ENCODE measurements at places on chromosomes 4 and X.
A peak's percentile ranks its signal among the peaks of the same experiment; 100 is the strongest.

GRCh38 chrX:107674480-107675364, 46.4 kb downstream of the PRPS1 start:
- peak; percentile 74 for DNase-seq

DNA sequence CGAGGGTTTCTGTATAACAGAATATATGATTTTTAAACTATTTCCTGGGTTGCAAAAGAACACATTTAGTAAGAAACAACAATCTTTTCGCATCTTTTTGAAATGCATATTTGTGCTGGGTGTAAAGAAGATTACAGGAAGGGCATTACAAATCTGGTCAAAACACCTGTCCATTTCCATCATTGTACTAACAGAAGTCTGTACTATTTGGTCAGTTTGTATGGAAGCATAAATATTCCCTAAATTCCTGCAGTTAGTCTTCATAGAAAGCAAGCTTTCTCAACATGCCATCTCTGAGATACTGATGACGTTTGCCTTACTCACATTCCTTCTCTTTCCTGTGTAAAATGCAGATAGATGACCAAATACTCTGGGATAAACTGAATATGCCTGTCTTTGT, 203.3 kb downstream of the NWD2 start:
- DNase-seq = no peak

- peak; percentile 2 for DNase-seq
These were observed 421.2 kb upstream of the TENM3 start for GRCh38 chr4:181822005-181822375.

GRCh38 chr4:122167369-122167768, 15.2 kb downstream of the BLTP1 start:
- no peak for DNase-seq

DNA sequence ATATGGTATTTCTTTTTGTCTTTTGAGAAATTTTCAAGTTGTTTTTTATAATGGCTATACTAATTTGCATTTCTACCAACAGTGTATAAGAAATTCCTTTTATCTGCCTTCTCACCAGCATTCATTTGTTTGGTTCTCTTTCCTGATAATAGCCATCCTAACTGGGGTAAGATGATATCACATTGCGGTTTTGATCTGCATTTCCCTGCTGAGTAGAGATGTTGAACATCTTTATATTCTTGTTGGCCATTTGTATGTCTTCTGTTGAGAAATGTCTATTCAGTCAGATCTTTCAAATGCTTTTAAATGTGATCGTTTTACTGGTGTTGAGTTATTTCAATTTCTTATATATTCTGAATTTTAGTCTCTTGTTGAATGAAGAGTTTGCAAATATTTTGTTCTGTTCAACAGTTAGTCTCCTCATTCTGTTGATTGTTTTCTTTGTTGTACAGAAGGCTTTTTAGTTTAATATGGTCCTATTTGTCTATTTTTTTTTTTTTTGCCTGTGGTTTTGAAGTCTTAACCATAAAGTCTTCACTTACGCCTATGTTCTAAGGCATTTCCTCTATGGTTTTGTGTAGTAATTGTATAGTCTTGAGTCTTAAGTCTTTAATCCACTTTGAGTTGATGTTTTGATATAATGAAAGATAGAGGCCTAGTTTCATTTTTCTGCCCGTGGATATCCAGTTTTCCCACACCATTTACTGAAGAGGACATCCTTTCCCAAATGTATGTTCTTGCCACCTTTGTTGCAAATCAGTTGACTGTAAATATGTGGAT, 1566.9 kb downstream of the STIM2 start:
- peak; percentile 13 for DNase-seq

DNA sequence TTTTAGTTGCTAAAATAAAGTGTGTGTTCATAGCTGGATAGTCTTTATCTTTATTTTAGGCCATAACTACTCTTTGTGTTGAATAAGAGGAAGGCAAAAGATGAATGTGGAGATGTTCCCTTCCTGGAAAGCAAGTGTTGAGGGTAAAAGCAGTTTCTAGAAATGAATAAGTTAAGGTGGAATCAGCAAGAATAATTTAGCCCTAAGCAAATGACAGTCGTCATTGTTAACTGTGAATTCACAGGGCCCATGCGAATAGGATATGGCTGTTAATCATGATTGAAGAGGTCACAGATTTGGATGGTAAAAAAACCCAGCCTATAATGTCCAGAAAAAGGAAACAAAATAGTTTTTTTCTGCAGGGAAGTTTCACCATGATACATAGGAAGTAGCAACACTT, 167.8 kb upstream of the PPP3CA start:
- no peak for DNase-seq

GRCh38 chr4:57187246-57187645, 77.1 kb upstream of the IGFBP7 start:
- peak; percentile 49 for DNase-seq

DNA sequence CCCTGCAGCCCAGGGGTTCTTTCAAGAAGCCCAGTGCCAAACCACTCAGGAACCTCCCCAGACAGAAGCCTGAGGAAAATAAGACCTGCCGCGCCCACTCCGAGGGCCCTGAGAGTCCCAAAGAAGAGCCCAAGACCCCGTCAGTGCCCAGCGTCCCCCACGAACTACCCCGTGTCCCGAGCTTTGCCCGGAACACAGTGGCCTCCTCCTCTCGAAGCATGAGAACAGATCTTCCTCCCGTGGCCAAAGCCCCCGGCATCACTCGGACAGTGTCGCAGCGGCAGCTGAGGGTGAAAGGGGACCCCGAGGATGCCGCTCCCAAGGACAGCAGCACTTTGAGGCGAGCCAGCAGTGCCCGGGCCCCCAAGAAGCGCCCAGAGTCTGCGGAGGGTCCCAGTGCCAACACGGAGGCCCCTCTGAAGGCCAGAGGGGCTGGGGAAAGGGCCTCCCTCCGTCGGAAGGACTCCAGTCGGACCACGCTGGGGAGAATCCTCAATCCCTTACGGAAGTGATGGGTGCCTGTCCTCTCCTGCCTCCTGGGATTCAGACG, 40.2 kb downstream of the FHDC1 start:
- no peak for DNase-seq

DNA sequence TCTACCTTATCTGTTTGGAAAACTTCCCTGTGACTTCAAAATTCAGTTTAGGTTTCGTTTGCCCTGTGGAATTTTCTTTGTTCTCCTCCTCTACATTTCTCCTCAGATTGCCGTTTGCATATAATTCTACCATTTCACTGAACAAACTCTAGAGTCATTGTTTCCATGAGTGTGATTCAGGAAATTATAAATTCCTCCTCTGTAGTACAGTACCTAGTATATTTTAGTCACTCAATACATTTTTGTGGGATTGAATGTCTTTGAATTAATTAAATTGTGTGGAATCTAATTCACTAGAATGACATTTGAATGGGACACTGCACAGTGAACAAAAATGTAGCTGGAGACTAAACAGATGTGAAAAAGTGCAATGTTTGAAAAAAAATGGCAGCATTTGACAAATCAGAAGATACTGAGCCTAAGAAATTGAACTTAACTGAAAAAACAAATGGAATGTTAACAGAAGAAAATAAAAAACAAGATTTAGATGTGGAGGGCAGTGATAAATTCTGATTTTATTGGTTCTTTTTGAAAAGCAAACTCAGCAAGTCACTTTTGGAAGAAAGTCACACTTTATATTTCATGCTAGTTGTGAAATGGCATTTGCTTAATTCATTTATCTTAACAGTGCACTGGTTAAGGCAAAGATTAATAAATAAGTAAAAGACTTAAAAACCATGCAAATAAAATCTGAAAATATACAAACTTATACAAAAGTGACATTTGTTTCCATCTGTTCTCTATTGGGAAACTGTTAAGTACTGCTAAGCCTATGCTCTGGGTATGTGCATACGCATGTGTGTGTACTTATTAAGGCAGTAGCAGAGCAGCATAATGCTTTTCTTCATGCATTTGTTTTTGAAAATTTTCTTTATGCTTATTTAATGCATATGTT, 512.3 kb downstream of the FAT4 start:
- DNase-seq = peak; percentile 35

GRCh38 chr4:100882661-100883060, 364.8 kb upstream of the EMCN start:
- DNase-seq = no peak

GRCh38 chr4:157803421-157803820, 369.4 kb downstream of the GASK1B start:
- DNase-seq = no peak

- no peak for DNase-seq
These were observed 5.2 kb downstream of the PNMA5 start for GRCh38 chrX:152988536-152989291.

- DNase-seq = no peak
These were observed 7.9 kb upstream of the PPP3CA start for GRCh38 chr4:101355246-101355645.

DNA sequence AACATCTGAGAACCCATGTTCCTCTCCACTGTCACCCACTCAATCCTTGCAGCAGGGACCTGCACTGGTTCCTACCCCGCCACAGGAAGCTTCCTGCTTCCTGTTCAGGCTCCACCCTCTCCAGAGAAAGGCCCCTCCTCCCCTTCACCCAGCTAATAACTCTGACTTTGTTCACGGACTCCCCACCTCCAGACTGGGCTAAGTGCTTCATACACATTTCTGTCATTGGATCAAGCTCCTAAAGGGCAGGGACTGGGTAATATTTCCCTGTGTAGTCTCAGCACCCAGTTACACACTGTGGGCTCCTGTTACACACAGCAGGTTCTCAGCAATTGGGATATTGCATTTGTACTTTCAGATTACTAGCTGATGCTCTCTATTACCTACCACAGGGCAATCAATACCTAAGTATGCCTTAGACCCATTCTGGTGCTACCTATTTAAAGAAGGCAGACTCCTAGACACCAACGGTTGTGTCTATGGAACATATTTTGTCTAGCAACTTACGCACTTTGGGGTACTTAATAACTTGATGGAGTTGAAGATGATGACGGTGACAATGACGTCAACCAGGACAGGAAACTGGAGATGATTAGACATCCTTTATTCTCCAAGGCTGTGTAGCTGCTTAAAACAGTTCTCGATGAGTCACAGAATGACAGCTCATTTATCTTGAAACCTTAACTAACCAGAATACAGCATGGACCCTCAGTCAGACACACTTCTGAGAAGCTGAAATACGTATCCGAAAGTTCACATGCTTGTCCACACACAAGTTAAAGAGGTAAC, 58.1 kb downstream of the MAML3 start:
- DNase-seq = peak; percentile 53

DNA sequence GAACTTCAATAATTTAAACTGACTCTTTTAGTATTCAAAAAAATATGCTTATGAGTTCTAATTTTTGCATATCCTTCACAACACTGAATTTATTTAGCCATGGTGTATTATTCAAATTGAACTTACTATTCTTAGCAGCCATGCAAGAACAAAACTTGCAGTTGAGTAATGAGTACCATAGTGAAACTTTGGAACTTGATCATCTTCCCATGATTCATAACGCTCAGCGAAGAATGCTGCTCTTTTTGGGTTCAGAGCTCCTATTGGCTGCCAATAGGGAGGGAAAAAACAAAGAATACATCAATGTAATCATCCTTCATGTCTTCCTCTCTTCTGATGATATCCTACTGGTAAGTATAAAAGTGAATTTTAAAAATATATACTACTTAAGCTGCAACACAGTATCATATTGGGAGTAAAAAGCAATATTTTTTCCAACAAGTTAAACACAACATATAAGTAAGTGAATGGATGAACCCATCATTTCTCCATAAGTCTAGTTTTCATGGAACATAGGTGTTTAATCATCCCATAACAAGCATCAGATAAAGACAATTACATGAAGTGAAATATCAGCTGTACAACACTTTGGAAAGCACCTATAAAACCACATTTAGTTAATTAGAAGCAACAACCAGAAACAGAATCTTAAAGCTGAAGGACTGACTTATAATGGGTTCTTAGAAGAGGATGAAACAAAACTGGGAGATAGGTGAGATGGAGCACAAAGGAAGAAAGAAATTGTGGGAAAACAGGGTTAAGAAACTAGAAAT, 145.2 kb upstream of the MAB21L2 start:
- no peak for DNase-seq

- DNase-seq = peak; percentile 7
These were observed 81.7 kb downstream of the RELL1 start for GRCh38 chr4:37604461-37604860.

DNA sequence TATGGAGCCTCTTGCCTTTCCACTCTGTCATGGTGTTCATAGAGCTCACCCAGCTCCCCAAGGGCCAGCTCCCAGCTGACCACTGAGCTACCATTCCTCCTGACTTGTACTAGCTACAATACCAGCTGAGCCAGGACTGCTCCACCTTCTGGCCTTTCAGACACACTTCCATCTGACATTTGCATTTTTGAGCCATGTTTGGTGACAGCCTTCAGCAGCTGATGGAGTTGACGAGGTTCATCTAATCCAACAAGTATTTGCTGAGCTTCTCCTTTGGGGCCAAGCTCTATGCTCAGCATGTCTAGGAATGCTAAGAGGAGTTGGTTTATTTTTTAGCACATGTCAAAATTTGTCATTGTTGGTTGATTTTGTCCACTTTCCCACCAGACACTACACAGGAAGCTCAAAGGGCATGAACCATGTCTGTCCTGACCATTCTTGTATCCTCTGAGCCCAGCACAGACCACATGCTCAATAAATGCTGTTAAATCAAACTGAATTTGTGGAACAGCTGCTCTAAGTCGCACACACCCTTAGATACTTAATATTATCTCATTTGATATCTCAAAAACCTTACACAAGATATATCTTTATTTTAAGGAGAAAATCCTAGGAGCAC, 142.6 kb upstream of the PPARGC1A start:
- DNase-seq = no peak

DNA sequence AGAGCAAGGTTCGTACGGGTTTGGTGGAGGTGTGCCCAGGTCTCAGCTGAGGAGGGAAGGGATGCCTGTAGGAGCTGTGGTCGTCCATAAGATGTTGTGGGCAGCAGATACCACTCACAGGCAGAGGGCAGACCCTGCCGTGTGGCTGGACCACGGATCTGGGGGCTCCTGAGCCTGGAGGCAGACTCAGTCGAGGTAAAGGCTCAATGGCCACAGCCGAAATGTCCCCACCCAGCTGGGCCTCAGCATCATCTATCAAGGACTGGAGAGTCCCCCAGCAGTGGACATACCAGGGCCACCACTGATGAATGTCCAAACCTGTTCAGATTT, 98.5 kb downstream of the DHRSX start:
- DNase-seq = no peak

DNA sequence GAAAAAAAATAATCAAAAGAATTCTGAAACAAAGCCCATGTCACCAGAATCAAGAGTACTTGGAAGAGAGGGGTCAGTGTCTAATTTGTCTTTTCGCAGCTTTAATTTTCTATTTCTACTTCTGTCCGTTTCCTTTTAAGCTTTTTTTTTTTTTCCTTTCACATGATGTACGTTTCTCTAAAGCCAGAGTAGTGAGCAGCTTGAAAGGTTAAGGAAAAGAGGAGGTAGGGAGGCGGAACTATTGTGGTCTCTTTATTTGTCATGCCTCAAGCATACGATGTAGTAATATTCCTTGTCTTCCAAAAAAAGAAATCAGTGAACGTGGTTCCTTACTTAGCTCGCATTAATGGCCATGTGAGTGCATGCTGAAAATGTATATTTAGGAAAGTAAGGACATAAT, 311.5 kb downstream of the TENM3 start:
- no peak for DNase-seq

- DNase-seq = no peak
These were observed 85.6 kb upstream of the EFHC2 start for GRCh38 chrX:44428989-44429627.

- peak; percentile 94 for DNase-seq
These were observed 32.4 kb upstream of the MYOZ2 start for GRCh38 chr4:119103263-119103662.

GRCh38 chr4:89324671-89325070, 17.1 kb upstream of the GPRIN3 start:
- DNase-seq = peak; percentile 25

Data from adipocyte (in vitro differentiated cells).